ENCODE measurements at places on chromosomes 7 and 10.

GRCh38 chr10:84008878-84009277, 130.4 kb upstream of the GHITM start:
- peak; percentile 4 for DNase-seq

GRCh38 chr10:17006631-17007417, 122.8 kb downstream of the CUBN start:
- no peak for DNase-seq

GRCh38 chr7:155529346-155529745, 17.0 kb downstream of the CNPY1 start:
- DNase-seq, result no peak

GRCh38 chr7:139720705-139721231, 57.0 kb downstream of the HIPK2 start:
- no peak for DNase-seq

DNA sequence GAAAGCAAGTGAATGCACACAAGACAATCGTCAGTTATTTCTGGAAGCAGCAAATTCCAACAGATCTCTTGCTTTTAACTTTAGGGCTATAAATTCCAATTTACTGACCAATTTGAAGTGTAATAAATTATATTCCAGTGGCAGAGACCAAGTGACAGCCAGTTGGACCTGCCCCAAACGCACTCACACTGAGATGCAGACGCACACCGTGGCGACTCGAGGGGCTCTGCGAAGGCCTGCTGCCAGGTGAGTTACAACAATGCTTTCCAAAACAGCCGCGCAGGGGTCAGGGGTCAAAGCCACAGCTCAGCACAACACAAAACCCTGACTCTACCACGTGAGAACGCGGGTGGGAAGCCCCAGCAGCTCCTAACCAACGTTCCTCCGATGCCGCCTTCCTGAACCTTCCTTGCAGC, 97.4 kb downstream of the ZRANB1 start:
- DNase-seq, result no peak

DNA sequence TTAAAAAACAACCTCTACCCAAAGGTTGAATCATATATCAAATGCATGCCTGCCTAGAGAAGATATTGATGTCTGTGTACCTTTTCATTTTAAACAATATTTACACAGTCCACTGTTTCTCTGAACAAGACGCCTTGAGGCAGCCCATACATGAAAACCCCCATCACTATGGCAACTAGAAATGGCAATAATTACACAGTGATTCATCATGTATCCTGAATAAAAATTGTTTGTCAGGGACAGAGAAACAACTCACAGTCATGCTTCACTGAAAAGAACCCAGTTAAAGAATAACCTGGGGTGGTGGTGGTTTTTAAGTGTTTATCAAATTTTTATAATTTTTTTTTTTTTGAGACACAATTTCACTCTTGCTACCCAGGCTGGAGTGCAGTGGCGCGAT, 19.7 kb downstream of the DNAJC12 start:
- no peak for DNase-seq

DNA sequence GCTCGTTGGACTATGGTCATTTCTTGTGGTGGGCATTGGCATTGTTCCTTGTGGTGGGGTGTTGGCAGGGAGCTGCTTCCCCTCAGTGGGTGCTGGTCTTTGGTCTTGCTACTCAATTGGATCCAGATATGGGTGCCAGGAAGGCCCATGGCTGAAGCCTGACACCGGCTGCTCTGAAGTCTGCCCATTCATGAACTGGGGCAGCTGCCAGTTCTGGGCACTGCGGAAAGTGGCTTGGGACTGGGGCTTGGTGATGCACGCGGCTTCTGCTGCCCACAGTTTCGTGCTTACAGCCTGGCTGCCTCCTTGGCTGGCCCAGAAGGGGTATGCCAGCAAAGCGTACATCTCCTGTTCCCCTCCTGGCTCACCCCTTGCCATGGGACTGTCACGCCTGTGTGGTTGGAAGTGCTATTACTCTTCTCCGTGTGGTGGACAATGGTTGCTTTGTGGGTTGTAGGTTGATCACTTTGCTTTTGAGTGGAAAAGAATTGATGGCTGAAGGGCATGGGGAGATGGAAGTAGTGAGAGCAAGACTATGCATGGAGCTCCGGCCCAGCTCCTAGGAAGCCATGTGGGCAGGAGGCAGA, 54.7 kb downstream of the ADAMTS14 start:
- DNase-seq, result no peak

DNA sequence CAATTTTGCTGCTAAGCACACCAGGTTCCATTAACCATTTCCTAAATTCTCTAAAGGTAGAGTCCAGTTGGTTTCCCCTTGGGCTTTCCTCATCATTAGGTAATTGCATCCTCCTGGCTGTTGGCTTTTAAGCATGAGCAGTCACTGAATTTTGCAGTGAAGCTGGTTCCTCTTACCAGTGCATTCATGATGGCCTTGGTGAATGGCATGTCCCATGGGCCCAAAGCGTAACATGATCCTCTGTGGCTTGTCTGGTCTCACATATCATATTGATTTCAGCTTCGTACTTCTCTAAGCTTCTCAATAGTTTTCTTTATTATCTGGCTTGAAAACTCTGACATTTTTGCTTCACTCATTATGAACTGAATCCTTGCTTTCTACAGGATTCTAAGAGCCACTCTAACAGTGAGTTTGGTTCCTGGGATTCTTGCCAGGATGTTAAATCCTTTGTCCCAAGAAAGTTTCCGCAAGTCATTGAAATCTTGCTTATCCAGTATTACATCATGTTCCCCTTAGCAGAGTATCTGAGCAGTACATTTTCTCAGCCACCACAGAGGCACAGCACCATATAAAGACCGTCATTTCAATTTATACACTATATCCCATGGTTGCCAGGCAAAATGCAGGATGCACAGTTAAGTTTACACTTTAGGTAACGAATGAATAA, 134.2 kb downstream of the PTN start:
- no peak for DNase-seq

DNA sequence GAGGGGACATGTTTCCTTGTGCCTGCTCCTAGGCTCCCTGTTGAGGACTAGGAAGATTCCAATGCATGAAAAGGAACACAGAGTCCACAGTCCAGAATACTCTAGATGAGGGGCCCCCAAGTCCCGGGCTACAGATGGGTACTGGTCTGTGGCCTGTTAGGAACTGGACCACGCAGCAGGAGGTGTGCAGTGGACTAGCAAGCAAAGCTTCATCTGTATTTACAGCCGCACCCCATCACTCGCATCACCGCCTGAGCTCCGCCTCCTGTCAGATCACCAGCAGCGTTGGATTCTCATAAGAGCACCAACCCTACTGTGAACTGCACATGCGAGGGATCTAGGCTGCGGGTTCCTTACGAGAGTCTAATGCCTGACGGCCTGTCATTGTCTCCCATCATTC, 233.0 kb upstream of the MKLN1 start:
- no peak for DNase-seq

DNA sequence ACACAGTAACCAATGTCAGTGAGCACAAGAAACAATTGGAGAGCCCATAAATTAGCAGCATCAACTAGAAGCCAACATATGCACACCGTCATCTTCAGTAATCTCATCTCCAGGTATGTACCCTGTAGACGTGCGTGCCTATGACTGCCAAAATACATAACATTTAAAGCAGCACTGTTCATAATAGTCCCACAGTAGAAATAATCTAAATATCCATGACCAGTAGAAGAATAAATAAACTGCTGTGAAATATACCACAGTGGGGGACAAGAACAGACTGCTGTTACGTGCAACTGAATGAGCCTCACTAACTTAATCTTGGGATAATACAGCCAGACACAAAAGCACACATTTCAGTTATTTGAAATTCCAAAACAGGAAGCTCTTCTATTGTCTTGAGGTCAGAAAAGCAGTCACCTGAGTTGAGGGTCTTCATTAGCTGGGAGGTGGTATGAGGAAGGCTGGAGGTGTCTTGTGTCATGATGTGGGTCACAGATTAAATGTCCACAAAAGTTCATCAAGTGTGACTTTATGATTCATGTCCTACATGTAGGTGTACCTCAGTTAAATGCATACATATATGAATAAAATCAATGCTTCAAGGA, 454.2 kb upstream of the AKR1E2 start:
- DNase-seq, result no peak

- DNase-seq, result no peak
Measured at GRCh38 chr10:114925587-114926586, 12.1 kb upstream of the TRUB1 start.

- no peak for DNase-seq
Measured at GRCh38 chr7:92231-92674, 100.1 kb upstream of the FAM20C start.

DNA sequence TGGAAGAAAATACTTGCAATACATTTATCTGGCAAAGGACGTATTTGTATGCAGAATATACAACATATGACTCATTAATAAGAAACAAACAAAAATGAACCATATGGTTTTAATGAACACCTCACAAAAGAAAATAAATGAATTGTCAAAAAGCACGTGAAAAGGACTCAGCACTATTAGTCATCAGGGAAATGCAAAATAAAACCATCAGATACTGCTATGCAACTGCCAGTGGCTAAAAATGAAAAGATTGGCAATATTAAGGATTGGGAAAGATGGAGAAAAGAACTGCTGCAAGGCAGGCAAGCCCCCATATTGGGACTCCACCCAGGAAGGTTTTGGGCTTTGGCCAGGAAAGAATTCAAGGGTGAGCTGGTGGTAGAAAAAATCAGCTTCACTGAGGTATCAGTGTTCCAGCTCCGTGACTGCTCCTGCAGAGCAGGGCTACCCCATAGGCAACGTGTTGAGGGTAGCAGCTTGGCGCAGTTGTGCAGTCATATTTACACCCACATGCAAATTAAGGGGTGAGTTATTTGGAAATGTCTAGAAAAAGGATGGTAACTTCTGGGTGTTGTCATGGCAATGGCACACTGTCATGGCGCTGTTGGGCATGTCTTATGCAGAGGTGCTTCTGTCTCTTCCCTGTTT, 72.7 kb downstream of the CUBN start:
- DNase-seq, result no peak

- no peak for DNase-seq
Measured at GRCh38 chr7:36896418-36896817, 172.1 kb upstream of the AOAH start.

DNA sequence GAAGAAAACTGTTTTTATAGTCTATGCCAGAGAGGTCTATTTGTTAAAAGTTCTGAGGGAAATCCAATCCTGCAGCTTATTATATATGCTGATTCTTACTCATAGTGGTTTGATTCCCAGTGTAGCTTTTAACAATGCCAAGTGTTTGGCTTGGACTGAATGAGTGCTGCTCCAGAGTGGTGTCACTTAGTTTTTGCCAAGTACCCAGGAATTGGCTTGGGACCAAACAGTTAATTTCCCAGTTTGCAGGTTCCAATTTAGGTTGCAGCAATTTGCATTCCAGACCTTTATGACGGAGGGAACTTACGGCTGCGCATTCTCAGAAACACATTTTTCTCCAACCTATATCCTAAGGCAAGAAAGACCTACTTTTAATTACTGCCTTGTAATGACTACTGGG, 32.4 kb downstream of the NSUN6 start:
- no peak for DNase-seq

- DNase-seq, result no peak
Measured at GRCh38 chr7:119270045-119270464, 1002.9 kb upstream of the KCND2 start.

GRCh38 chr7:47574482-47575329, 7.2 kb downstream of the TNS3 start:
- no peak for DNase-seq

DNA sequence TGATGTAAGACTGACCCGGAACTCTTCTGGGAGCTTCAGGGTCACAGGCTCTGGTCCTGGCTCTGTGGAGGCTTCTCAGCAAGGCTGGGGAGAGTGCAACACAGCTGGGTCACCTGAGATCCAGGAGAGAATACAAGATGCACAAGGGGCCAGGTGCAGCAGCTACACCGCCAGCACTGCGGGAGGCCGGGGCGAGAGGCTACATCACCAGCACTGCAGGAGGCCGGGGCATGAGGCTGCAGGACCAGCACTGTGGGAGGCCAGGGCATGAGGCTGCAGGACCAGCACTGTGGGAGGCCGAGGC, 44.3 kb downstream of the PDGFA start:
- no peak for DNase-seq

DNA sequence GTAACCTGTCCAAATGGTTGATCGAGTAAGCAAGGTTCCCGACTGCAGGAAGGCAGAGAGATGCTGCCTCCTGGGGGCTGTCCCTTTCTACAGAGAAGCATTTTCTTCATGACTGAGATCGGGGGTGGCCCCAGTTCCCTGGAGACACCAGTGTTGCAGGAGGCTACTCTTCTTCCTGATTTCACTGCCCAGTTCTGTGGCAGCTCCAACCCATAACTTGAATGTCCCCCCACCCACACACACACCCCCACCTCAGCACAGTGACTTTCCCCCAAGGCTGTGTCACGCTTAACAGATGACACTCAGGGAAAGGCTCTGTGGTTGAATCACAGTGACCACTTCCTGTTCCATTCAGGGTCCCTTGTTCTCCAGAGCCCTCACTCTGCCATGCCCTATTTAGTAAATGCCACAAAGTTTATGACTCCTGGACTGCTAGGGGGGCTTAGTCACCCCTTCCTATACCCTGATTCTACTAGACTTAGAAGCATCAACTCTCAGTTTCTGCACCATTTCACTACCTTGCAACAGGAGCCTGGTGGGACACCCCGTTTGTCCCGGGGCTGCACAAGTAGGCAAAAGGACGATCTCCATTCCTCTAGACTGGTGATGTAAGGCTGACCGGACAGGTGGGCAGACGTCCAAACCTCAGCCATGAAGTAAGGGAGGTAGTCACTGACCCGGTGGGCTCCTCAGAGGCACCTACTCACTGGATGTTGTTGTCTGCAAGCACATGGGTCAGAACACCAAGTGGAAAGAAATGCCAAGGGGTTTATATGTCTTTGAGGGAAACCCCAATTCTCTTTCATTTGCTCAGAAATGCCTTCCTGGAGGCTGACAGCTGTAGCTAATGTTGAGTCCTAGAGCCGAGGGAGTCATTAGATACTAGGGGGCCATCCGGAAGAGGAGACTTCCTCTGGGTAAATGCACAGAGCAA, 31.3 kb upstream of the SMC3 start:
- DNase-seq, result no peak

DNA sequence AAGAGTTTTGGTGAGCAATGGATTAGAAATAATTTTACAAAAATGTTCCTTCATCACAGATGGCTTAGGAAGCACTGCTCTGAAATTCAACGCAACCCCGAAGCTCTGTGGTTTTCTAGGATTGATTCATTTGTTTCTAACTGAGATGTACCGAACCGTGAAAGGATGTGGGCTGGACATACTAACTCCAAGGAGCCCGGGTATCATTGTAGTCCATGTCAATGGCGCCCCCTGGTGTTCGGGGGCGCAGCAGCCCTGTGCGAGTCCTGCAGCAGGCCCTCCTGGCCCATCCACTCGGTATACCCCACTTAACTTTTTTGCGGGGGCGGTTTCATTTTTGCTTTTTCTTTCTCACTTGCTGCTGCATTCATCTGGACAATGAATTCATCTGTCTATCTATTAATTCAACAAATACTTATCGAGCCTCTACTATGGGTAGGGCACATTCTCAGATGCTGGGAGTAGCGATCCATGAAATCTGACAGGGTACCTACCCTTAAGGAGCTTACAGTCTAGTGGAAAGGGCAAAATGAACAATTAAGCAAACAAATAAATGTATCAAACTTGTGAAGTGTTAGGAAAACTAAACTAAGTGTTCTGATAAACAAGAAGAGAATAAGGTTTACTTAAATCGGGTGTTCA, 25.2 kb upstream of the ITPRID1 start:
- peak; percentile 0 for DNase-seq

- DNase-seq, result no peak
Measured at GRCh38 chr10:118167056-118167700, 120.4 kb upstream of the RAB11FIP2 start.

Measured in activated T-cell treated with anti-CD3 and anti-CD28 coated beads for 1 hour (primary cell).